ENCODE measurements at places on chromosomes 5 and 9.
A peak's percentile ranks its signal among the peaks of the same experiment; 100 is the strongest.

DNA sequence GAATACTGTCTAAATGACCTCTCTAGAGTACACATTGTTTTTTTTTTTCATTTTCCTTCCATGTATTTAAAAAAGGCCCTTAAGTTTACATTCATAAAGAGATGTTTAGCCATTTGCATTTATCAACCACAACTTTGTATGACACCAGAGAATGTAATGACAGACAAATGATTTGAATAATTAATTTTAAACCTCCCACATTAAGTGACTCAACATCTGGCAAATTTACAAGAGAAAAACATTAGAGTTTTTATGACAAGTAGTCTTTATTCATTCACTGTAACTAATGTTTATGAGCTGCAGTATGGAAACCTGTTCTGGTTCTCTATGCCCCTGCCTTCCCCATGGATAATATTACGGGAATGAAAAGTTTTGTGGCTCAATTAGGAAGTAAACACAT is 1093.8 kb upstream of the CDH9 start:
- H3K27ac ChIP-seq = no peak overlapping the region
- H3K36me3 ChIP-seq = no peaks in the 10 kb centered on the region
- no peaks in the 10 kb centered on the region for H3K27me3 ChIP-seq
- H3K4me3 ChIP-seq = no peak overlapping the region
- H3K4me1 ChIP-seq = no peaks in the 10 kb centered on the region
- DNase-seq = no peak

DNA sequence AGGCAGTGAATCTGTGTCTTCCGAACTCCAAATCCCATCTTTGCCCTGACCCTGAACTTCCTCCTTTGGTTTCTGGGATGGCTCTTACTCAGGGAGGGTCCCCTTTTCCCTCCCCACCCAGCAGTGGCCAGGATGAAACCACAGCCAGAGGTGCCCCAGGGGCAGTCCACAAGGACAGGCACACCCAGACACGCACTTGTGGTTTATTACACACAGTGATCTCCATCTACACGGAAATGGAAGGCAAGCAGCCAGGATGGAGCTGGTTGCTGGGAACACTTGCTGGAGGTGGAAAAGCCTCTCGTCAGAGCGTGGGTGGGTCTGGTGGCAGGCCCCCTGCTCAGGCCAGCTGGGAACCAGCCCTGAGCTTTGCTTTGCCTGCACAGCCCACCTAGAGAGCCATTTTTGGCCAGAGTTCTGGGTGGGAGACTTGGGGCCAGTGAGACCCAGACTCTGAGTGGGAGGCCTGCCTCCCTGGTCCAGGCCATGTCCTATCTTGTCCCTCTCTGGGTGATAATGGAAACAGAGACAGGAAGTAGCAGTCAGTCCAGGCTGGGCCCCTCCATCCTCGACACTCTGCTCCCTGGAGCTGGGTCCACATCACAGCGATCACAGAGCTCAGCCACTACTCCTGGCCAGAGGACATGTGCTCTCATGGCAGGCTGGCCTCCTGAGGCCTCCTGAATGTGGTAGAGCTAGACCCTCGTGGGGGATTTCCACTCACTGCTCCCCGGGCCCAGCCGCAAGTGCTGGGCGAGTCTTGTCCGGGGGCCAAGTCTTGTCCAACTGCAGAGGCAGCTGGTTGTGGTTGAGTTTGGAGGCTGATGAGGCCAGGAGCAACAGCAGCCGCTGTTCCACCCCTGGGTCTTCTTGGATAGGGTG is 5.1 kb upstream of the PHYKPL start:
- peak overlapping the region; percentile 82 for H3K27ac ChIP-seq
- H3K27me3 ChIP-seq = no peaks in the 10 kb centered on the region
- no peak for DNase-seq
- H3K4me3 ChIP-seq = no peak overlapping the region

- H3K4me3 ChIP-seq = no peak overlapping the region
- peaks cover 2% of the 10 kb centered on the region for H3K36me3 ChIP-seq
- no peaks in the 10 kb centered on the region for H3K27me3 ChIP-seq
- H3K27ac ChIP-seq = no peak overlapping the region
- DNase-seq = no peak
These were observed 10.7 kb downstream of the IQGAP2 start for GRCh38 chr5:76413746-76414145.

GRCh38 chr5:51416149-51416548 is 32.9 kb downstream of the ISL1 start:
- H3K27ac ChIP-seq = no peak overlapping the region
- DNase-seq = no peak
- no peaks in the 10 kb centered on the region for H3K4me1 ChIP-seq
- no peak overlapping the region for H3K4me3 ChIP-seq
- H3K36me3 ChIP-seq = no peaks in the 10 kb centered on the region

DNA sequence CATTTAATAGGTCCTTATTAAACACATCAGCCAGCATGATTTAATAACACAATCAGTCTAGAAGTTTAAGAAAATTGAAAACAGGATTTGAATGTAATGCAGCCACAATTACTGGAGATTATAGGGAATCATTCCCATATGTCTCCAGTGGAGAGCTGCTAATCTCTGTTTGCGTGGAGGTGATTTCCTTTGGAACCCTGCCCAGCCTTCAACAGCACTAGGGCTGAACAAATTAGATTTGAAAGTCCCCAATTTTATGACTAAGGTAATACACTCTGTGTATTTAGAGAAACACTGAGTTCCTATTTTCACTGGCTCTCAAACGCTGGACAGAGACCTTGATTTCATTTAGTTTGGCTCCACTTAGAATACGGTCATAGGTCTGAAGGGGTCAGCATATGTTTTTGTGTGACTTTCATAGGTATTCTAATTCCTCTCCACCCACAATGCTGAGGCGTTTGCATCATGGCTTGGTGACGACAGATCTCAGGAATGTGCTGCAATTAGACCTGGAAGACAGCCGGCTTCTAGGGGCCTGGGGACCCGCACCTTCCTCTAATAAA is 508.3 kb downstream of the EBF1 start:
- no peak overlapping the region for H3K27ac ChIP-seq
- no peaks in the 10 kb centered on the region for H3K36me3 ChIP-seq
- no peak for DNase-seq
- H3K4me3 ChIP-seq = no peak overlapping the region

- no peaks in the 10 kb centered on the region for H3K36me3 ChIP-seq
- no peaks in the 10 kb centered on the region for H3K4me1 ChIP-seq
- no peak overlapping the region for H3K27ac ChIP-seq
- no peaks in the 10 kb centered on the region for H3K27me3 ChIP-seq
- no peak for DNase-seq
These were observed 144.5 kb downstream of the UNC13B start for GRCh38 chr9:35306283-35306682.

DNA sequence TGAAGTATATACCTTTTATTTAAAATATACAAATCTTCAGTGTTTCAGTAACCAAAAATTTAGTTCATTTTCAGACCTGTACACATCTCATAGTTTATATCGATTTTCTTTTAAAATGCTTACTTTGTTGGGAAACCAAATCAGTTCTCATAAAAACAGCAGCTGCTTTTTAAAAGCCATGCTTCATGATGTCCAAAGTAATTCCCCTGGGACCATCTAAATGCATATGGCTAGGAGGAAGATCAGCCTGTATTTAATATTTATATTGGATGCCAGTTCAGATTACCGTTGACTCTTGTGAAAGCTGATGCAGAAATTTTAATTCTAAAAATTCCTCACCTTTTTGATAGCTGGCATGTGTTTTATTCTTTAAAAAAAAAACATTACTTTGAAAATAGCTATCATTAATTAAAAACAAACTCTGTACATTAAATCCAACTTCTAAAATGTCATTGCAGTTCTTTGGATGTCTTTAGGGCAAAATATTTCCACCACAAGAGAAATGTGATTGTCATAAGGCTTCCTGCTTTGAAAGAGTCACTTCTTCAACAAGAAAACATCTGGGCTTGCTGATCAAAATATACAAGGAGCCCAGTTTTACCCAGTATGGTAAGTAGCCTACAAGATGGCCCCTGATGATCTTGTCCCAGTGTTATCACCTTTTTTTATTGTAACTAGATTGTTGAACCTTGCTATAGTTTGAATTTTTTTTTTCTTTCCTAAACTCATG is 1242.9 kb upstream of the CDH6 start:
- no peak overlapping the region for H3K4me3 ChIP-seq
- no peak overlapping the region for H3K27ac ChIP-seq
- DNase-seq = no peak
- no peaks in the 10 kb centered on the region for H3K27me3 ChIP-seq

DNA sequence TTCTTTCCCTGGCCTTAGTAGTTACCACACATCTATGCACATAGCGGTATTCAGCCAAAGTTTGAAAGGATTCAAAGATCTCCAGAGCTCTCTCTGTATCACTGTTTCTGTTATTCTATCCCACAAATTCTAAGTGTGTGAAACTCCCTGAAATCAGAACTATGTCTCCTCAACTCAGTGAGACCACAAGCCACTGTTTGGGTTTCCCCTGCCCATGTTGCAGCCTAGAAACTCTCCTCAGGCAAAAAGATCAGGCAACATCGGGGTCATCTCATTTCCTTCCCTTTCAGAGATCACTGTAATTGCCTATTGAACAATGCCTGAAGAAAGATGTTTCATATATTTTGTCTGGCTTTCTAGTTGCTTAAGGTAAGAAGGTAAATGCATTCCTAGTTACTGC is 135.6 kb downstream of the TMC1 start:
- no peak overlapping the region for H3K4me3 ChIP-seq
- H3K4me1 ChIP-seq = no peaks in the 10 kb centered on the region
- no peak for DNase-seq
- no peaks in the 10 kb centered on the region for H3K36me3 ChIP-seq
- no peak overlapping the region for H3K27ac ChIP-seq

GRCh38 chr5:41057940-41058339 is 13.2 kb downstream of the MROH2B start:
- H3K27me3 ChIP-seq = no peaks in the 10 kb centered on the region
- no peak overlapping the region for H3K4me3 ChIP-seq
- H3K27ac ChIP-seq = no peak overlapping the region
- H3K4me1 ChIP-seq = no peaks in the 10 kb centered on the region

GRCh38 chr5:92605591-92605990 is 975.4 kb downstream of the NR2F1-AS1 start:
- H3K27ac ChIP-seq = no peak overlapping the region
- DNase-seq = no peak
- H3K4me1 ChIP-seq = no peaks in the 10 kb centered on the region
- H3K36me3 ChIP-seq = no peaks in the 10 kb centered on the region

- no peaks in the 10 kb centered on the region for H3K4me1 ChIP-seq
- H3K36me3 ChIP-seq = no peaks in the 10 kb centered on the region
- no peak overlapping the region for H3K4me3 ChIP-seq
- no peak for DNase-seq
- H3K27ac ChIP-seq = no peak overlapping the region
These were observed 6.2 kb upstream of the SAR1B start for GRCh38 chr5:134638760-134639201.

GRCh38 chr5:61735531-61735930 is 403.5 kb downstream of the ZSWIM6 start:
- no peak overlapping the region for H3K4me3 ChIP-seq
- no peaks in the 10 kb centered on the region for H3K27me3 ChIP-seq
- no peaks in the 10 kb centered on the region for H3K4me1 ChIP-seq
- H3K36me3 ChIP-seq = no peaks in the 10 kb centered on the region
- H3K27ac ChIP-seq = no peak overlapping the region
- no peak for DNase-seq

GRCh38 chr9:17894501-17895160 is 315.8 kb downstream of the SH3GL2 start:
- H3K4me3 ChIP-seq = no peak overlapping the region
- no peaks in the 10 kb centered on the region for H3K36me3 ChIP-seq
- no peak for DNase-seq
- H3K27ac ChIP-seq = no peak overlapping the region
- H3K4me1 ChIP-seq = no peaks in the 10 kb centered on the region

GRCh38 chr5:44294516-44294915 is 94.7 kb downstream of the FGF10 start:
- no peak overlapping the region for H3K4me3 ChIP-seq
- DNase-seq = no peak
- H3K27ac ChIP-seq = no peak overlapping the region
- H3K36me3 ChIP-seq = no peaks in the 10 kb centered on the region

DNA sequence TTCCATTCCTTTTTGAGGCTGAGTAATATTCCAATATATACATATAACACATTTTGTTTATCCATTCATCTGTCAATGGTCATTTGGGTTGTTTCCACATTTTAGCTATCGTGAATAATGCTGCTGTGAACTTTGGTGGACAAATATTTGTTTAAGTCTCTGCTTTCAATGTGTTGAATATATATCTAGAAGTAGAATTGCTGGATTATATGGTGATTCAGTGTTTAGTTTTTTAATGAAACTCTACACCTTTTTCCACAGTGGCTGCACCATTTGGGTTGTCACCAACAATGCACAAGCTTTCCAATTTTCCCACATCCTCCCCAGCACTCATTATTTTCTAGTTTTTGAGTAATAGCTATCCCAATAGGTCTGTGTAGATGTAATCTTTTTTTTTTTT is 69.5 kb downstream of the ACTBL2 start:
- no peaks in the 10 kb centered on the region for H3K27me3 ChIP-seq
- H3K27ac ChIP-seq = no peak overlapping the region
- no peak for DNase-seq
- no peaks in the 10 kb centered on the region for H3K36me3 ChIP-seq
- H3K4me1 ChIP-seq = no peaks in the 10 kb centered on the region

- peak; percentile 53 for DNase-seq
- no peaks in the 10 kb centered on the region for H3K27me3 ChIP-seq
- H3K36me3 ChIP-seq = no peaks in the 10 kb centered on the region
- no peaks in the 10 kb centered on the region for H3K4me1 ChIP-seq
These were observed 503.4 kb downstream of the PDE4D start for GRCh38 chr5:59390074-59390659.

DNA sequence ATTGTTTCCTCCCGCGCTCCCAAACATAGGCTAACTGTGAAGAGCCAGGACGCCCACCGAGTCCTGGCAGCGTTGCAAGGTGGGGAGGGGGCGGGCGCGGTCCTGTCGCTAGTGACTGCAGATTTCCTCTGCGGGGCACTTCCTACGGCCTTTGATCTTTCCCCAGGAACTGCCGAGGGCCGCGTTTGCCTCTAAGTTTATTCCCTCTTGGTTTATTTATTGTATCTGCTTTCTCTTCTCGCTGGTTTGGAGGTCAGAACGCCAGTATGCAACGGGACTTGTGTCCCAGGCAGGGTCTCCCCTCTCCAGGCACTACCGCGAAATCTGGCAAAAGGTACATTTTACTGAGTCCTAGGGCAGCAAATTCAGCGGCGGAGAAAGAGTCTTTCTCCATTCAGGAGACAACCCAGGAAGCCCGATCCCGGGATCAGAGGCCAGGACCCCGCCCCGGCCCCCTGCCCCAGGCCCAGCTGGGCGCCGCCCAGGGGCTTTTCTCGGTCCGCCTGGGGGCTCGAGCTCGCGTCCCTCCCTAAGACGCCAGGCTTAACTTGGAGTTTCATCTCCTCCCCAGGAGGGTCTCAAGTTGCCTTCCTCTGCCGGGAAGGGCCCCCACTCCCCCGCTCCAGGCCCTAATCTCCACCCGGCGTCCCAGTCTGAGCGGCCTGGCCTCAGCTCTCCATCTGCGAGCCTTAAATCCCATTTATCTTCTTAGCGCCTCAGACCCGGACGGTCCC is 884 bp upstream of the EGFLAM start:
- H3K27ac ChIP-seq = no peak overlapping the region
- H3K27me3 ChIP-seq = peaks cover 16% of the 10 kb centered on the region

GRCh38 chr5:149611326-149611725 is 30.0 kb downstream of the ARHGEF37 start:
- H3K27me3 ChIP-seq = no peaks in the 10 kb centered on the region
- DNase-seq = no peak
- H3K27ac ChIP-seq = no peak overlapping the region
- H3K4me1 ChIP-seq = peaks cover 3% of the 10 kb centered on the region

- H3K27ac ChIP-seq = no peak overlapping the region
- no peaks in the 10 kb centered on the region for H3K4me1 ChIP-seq
- H3K4me3 ChIP-seq = no peak overlapping the region
- no peak for DNase-seq
- no peaks in the 10 kb centered on the region for H3K36me3 ChIP-seq
- no peaks in the 10 kb centered on the region for H3K27me3 ChIP-seq
These were observed 29.2 kb upstream of the ECM2 start for GRCh38 chr9:92564982-92565381.

Data from B cell (primary cell).